ENCODE measurements at places on chromosomes 3 and 15.
A peak's percentile ranks its signal among the peaks of the same experiment; 100 is the strongest.

GRCh38 chr15:34336231-34336990 is 1.2 kb downstream of the SLC12A6 start:
- DNase-seq = no peak

GRCh38 chr15:27705056-27705455 is 394.1 kb downstream of the OCA2 start:
- no peak for DNase-seq

GRCh38 chr3:151709847-151710246 is 23.9 kb upstream of the AADACL2 start:
- DNase-seq = no peak

DNA sequence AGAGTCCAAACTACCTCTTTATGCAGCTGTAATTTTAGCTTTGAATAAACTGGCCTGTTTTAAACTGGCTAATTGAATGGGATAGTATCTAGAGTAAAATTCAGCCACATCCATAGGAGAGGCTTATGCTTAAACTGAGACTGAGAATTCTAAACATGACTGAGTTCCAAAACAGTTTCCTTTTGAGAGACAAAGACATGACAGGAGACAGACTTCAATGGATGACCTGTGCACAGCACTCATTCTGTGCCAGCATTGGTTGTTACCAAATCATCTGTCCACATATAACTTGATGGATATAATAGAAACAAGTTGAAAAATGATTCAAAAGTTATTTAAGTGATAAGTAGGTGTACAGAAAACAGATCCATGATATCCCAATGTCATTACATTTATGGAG is 20.9 kb downstream of the IL12A start:
- DNase-seq = no peak

- DNase-seq = no peak
Measured at GRCh38 chr15:71168166-71168834, 53.0 kb downstream of the THSD4 start.

- no peak for DNase-seq
Measured at GRCh38 chr3:40939030-40939740, 260.1 kb upstream of the CTNNB1 start.

DNA sequence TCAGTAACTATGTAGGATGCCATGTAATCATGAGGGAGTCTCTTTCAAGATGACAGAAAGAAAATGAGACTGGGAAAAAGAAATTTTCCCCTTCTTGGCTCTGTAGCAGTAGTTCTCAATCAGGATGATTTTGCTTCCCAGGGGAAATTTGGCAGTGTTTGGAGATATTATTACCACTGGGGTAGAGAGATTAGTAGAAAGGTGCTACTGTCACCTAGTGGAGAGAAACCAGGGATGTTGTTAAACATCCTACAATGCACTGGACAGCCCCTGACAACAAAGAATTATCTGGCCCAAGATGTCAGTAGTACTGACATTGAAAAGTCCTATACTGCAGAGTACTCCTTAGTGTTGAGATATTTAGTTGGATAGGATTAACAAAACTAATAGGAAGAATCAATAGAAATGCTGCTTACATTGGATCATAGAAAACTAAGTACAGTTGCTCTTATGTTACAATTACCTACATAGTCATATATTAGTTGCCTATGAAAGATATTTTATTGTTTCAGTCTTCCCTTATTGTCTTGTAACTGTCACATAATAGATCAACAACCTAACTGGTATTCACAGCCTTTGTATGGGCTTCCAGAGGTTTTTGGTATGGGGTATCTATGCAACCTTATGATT is 433.3 kb downstream of the RAP2B start:
- peak; percentile 25 for DNase-seq

GRCh38 chr3:114194750-114195149 is 15.9 kb upstream of the DRD3 start:
- DNase-seq = no peak

GRCh38 chr15:28873585-28874190 is 12.1 kb upstream of the APBA2 start:
- DNase-seq = no peak

DNA sequence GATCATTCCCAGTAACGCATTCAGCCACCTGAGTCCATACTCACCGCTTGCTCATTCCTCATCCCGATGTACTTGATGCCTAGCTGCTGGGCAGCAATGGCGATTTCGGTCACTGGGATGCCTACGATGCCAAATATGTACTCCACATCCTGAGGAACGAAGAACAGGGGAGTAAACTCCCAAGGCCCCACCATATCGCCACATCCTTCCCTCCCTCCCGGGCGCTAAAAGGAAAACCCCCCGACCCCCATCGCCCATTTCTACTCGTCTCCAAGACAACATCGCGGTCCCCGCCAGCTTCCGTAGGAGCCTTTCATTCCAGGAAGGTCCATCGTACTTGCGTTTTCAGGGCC is 347 bp downstream of the HACL1 start:
- DNase-seq = peak; percentile 7

- DNase-seq = no peak
Measured at GRCh38 chr15:79372428-79372827, 59.7 kb upstream of the MINAR1 start.

GRCh38 chr3:136973352-136973751 is 15.6 kb downstream of the IL20RB start:
- DNase-seq = no peak

GRCh38 chr3:104606812-104607211 is 759.9 kb upstream of the ALCAM start:
- no peak for DNase-seq

DNA sequence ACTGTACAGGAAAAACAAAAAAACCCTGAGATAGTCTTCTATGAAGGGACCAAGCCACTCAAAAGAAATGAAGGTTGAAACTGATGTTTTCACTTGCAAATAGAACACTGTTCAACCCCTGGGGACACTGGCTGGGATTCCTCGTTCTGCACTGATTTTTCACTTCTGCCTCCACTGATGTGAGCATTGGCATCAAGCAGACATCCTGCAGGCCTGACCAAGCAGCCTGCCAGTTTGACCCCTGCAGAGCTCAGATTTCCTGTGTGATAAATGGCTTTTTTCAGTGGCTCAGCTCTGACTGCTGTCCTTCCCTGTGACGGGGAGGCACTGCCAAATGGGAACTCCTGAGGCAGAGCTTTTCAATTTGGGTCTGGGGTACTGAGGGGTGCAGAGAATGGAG is 50.0 kb downstream of the RASGRP1 start:
- no peak for DNase-seq

GRCh38 chr3:53156368-53156834 is 4.6 kb upstream of the PRKCD start:
- DNase-seq = no peak

DNA sequence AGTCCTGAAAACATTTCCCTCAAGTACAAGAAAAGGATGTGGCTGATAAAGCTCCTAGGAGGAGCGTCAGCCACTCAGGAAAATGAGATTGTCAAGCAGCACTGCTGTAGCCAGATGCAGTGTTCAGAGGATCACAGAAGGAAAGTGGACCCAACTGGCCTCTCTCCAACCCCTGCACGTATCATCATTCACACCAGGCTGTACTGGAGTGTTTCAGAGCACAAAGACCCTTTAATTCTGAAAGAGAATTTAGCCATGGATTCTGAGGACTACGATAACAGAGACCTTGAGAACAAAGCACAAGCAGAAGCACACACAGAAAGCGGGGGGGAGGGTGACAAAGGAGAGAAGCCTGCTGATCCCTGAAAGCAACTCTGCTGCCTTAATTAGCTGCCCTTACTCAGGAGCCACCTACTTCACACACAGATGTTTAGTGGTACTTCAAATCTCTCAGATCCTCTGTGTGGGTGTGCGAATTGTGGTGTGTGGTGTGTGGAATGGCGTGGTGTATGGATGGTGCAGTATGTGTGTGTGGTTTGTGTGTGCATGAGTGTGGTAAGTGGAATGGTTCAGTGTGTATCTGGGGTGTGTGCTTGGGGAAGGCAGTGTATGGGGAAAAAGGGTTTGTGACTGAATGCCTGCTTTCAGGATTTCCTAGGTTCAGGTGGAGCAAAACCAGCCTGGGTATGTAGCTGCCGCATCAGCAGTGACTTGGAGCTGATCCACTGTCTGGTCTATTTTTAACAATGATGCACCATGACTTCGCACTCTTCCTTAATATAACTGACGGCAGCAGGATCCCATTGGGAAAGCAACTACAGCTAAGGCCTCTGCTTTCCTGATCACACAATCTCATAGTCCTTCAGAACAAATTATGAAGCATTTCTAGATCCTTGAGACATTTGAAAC is 192.5 kb downstream of the RSL24D1 start:
- DNase-seq = no peak

DNA sequence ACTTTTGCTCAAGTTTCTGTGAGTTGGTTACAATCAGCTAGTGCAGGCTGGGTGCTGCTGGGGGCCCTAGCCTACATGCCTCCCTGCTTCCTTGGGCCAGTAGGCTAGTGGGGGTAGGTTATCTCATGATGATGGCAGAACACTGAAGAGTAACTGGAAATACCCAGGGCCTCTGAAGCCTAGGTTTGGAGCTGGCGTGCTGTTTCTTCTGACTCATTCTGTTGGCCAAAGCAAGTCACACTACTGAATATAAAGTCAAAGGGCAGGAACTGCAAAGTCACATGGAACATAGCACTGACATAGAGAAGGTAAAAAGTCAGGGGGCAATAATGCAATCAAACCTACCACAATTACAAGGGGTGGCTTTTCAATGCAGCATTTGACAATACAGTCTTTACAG is 34.5 kb downstream of the RASGRP1 start:
- DNase-seq = no peak

- no peak for DNase-seq
Measured at GRCh38 chr15:59174151-59174834, 32.4 kb upstream of the LDHAL6B start.

GRCh38 chr3:114058646-114059045 is 2.1 kb downstream of the QTRT2 start:
- no peak for DNase-seq

DNA sequence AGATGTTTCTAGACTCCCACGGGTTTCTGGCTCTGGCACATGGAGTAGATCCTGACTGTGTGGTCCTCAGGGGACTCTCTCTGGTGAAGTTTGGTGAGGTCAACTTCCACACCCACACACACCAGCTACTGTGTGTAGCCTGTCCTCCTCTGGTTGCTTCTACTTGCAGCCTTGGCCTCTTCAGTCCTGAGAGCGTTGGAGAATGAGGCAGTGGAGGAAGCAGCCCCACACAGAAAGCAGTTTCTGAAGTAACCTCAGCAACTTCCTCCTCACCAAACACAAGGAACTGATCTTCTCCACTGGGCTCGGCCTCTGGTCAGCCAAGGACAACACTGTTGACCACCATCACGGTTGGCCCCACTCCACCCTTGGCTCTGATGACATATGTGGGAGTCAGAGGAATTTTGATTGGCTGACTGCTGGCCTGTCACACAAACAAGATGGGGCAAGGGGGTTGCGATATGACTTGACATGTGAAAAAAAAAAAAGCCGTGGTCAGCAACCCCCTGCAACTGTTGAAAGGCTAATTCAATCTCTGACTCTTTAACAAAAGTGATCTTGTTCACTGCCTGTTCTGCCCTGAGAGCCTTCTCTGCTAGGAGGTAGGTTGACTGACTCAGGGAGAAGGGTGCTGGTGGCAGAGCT is 19.6 kb downstream of the CD86 start:
- DNase-seq = no peak

DNA sequence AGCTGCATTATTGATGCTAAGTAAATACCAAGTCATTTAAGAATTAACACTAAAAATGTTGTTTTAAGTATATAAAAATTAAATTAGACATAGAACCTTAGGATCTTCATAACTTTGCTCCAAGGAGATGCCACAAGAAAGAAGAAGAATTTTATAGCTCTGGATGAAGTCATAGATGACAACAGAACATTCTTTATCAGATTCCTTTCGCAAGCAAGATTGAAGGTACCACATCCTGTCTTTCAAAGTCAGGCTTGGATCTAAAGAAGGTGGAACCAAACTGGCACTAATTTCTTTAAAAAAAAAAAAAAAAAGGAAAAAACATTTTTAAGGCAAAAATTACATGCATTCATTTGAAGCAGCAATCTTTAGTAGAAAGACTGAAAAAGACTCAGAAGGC is 62.5 kb downstream of the POLQ start:
- DNase-seq = no peak

DNA sequence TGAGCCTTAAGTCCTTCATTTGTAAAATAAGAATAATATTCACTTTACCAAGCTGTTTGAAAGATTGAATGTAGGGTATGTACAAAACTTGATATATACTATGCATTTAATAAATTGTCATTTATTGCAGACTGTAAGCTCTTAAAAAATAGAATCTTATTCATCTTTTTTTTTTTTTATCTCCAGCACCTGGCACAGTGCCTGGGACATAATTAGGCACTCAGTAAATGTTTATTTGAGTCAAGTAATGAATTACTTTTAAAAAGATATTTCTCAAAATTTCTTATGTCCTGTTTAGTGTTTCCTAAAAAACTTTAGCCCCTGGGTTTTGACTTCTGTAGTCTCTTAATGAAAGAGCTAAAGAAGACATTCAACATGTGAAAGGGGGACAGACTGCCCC is 71.7 kb downstream of the TOP2B start:
- DNase-seq = no peak

DNA sequence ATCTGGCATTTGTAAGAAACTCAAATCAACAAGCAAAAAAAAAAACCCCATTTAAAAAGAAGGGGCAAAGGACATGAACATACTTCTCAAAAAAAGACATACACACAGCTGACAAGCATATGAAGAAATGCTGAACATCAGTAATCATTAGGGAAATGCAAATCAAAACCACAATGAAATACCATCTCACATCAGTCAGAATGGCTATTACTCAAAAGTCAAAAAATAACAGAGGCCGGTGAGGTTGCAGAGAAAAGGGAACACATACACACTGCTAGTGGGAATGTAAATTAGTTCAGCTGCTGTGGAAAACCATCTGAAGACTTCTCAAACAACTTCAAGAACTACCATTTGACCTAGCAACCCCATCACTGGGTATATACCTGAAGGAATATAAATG is 199.4 kb upstream of the THBS1 start:
- DNase-seq = no peak

GRCh38 chr3:37125195-37126073 is 48.9 kb downstream of the LRRFIP2 start:
- no peak for DNase-seq

GRCh38 chr3:190716961-190717360 is 145.5 kb downstream of the GMNC start:
- no peak for DNase-seq

DNA sequence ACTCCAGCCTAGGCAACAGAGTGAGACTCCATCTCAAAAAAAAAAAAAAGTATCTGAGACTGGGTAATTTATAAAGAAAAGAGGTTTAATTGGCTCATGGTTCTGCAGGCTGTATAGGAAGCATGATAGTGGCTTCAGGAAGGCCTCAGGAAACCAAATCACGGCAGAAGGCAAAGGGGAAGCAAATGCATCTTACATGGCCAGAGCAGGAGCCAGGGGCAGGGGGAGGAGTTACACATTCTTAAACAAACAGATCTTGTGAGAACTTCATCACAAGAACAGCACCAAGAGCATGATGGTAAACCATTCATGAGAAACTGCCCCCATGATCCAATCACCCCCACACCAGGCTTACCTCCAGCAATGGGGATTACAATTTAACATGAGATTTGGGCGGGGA is 37.2 kb downstream of the ACAP2 start:
- no peak for DNase-seq

- DNase-seq = no peak
Measured at GRCh38 chr15:65343374-65343981, 34.3 kb downstream of the IGDCC3 start.

Data from iPS DF 6.9 (cell line).